ENCODE measurements at places on chromosomes 16 and 17.

- DNase-seq, result no peak
These were observed 9.8 kb downstream of the PHB1 start for GRCh38 chr17:49404906-49405305.

DNA sequence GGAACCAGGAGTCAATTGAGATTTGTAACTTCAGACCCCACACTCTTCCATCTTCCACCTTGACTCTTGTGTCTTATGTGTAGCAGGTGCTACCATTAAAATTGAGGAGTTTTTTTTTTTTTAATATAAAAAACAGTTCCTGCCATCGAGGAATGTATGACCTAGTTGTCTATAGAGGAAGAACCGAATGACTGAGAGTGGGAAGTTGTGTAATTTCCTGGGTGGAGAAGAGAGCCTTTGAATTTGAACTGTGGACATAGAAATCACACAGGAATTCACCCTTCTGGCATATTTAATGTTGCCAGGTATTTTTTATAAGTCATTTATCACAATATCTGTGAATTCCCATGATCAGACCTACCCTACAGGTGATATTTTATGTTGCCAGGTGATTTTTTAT lies 22.0 kb downstream of the SP2 start:
- DNase-seq, result no peak

GRCh38 chr17:329784-330420 lies 22.7 kb downstream of the RPH3AL start:
- DNase-seq, result no peak

GRCh38 chr16:75486676-75487313 lies 8.4 kb downstream of the CHST6 start:
- DNase-seq, result no peak

GRCh38 chr17:34763728-34764665 lies 184.6 kb downstream of the TMEM132E start:
- no peak for DNase-seq

DNA sequence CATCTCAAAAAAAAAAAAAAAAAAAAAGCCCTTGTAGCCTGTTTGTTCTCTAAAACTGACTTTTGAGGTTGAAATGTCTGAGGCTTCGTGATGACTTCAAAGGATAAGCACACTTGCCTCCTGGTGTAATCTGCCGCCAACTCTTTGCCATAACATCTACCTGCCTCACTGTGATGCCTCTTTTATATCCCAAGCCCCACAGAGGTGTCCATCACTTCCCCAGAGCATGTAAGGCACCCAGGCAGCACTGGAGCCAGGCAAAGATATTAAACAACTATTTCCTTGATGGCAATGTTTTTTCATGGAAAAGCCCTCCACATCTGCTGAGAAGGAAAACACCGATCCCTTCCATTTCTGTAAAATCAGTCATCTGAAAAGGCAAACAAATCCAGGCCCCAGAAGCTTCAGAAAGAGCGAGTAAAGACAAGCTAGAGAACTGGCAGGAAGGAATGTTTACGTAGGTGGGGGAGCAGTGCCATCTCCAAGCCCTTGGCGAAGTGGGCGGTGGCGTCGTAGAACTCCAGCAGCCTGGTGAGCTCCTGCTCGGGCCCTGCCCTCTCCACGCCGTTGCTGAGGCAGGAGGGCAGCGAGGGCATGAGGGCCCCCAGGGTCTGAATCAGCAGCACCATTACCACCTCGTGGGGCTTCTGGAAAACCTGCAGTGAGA lies 28.6 kb downstream of the COG7 start:
- no peak for DNase-seq

GRCh38 chr17:31724619-31725018 lies 134.4 kb downstream of the COPRS start:
- no peak for DNase-seq

- DNase-seq, result no peak
These were observed 9.2 kb downstream of the KDM6B start for GRCh38 chr17:7843257-7843535.

DNA sequence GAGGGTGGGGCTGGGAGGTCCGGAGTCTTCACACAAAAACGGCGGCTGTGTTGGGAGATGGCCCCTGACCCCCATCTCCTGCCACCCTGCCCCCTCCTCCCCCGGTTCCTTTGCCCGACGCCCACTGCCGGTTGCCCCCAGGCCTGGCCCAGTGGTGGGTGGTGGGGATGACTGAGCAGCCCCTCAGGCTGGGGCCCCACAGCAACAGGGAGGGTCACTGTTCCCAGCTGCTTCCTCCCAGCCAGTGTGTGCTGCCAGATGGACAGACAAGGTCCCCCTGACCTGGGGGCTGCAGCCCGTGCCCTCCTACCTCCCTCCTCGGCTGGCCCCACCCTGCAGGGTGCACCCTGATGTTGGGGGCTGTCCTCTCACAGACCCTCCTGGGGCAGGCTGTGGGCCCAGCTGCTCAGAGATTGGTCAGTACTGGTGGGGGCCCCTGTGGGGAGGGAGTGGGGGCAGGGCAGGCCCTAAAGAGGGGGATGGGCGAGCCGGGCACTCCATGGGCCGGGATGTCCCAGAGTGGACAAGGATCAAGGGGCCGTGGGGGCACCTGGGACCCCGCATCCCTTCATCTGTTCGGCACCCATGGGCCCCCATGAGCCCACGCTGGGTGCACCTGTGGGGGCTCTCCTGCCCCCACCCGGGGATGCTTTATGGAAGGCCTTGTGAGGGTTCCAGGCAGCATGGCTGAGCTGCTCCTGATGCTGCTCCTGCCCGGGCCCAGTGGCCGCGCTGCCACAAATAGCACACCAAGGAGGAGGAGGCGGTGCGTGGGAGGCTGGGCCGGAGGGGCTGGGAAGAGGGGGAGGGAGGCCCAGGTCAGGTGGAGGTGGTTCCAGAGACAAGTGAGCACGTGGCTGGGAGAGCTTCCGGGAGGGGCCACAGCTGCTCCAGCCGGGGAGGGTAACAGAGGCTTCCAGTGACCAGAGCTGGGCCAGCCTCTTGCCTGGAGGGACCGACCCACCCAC lies 5.1 kb downstream of the C1QTNF8 start:
- DNase-seq, result no peak

DNA sequence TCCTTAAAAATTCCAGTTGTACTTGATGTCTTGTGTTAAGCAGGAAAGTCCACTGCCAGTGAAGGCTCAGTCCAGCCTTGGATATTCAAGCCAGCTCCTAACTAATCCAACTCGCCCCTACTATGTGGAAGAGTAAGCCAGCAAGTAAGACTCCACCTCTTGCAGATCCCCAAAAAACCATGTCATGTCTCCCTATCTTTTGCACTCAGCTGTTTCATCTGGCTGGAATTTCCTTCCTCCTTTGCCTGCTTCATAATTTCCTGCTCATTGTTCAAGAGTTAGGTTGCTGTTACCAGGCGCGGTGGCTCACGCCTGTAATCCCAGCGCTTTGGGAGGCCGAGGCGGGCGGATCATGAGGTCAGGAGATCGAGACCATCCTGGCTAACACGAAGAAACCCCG lies 37.8 kb downstream of the RBBP6 start:
- DNase-seq, result no peak

- no peak for DNase-seq
These were observed 18.8 kb downstream of the PCTP start for GRCh38 chr17:55769625-55770000.

- DNase-seq, result no peak
These were observed 18.5 kb downstream of the SRCIN1 start for GRCh38 chr17:38587203-38587602.

GRCh38 chr17:7348478-7349242 lies 3.3 kb upstream of the KCTD11 start:
- DNase-seq, result no peak

DNA sequence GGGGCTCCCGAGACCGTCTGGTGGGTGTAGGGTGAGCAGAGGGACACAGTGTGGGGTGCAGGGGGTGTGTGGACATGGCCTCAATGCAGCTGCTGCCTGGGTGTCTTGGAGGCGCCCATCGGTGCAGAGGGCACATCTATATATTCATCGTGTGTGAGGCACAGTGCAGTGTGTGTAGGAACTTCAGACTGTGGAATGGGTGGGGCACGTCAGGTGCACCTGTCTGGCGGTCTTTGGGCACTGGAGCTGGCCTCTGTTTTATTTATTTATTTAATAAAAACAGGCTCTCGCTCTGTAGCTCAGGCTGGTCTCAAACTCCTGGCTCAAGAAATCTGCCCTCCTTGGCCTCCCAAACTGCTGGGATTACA lies 16.8 kb downstream of the LASP1 start:
- DNase-seq, result no peak

DNA sequence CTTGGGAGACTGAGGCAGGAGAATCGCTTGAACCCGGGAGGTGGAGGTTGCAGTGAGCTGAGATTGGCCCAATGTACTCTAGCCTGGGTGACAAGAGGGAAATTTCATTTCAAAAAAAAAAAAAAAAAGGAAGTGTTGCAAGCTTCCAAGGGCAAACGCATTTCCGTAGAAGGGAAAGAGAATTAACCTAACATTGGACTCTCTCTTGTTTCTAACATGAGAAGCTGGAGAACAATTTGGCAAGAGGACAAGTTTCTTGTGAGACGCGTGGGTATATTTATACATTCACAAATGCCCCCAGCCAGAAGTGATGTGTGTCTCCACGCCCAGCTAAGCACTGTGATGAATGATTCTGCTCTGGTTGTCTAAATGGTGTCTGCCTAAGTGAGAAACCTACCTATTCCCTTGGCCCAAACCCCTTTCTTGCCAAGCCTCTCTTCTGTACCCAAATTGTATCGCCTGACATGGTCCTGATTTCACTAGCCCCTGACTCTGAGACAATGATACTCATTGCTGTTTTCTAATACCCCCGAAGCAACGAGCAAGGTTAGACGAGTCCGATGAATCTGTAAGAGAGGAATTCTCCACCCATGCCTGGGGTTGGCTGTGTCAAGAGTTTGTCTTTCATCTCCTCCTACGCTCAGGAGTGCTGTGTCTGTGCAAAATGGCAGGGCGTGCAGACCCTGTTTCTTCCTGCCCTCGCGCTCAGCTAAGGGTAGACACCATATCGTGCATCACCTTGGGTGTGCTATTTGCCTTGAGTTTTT lies 14.2 kb upstream of the ST6GALNAC2 start:
- DNase-seq, result no peak

DNA sequence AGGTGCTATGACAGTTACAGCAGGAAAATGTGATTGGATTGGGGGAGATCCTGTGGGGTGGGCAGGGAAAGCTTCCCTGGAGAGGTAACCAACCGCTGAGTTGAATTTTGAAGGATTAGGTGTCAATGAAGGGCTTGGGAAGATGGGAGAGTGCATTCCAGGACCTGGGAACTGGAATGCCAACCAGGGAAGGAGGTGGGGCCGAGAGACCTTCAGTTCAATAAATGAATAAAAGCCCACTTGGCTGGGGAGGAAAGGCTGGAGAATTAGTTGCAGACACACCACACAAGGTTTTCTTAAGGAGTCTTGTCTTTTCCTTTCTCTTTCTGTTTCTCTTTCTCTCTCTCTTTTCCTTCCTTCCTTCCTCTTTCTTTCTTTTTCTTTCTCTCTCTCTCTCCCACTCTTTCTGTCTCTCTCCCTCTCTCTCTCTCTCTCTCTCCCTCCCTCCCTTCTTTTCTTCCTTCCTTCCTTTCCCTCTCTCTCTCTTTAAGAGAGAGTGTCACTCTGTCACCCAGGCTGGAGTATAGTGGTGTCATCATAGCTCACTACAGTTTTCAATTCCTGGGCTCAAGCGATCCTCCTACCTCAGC lies 3.3 kb downstream of the USP43 start:
- no peak for DNase-seq

GRCh38 chr16:77548151-77548550 lies 113.3 kb upstream of the ADAMTS18 start:
- no peak for DNase-seq

- peak; percentile 87 for DNase-seq
These were observed 100.1 kb upstream of the CHMP6 start for GRCh38 chr17:80891397-80892018.

DNA sequence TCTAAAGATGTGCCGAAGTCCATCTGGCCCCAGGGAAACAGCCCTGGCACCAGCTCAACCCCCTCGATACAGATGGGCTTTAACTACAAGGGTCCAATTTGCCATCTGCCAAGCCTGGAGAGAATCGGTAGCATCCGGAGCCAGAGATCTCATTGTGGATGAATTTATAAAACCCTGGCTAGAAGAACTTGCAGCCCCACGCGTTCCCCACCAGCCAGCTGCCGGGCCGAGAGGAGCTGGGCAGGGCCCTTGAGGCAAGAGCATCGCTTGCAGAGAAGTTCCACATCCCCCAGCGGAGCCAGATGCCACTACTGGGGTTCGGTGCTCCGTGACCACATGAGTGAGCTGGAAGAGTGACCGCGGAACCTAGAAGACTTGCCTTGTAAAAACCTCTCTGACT lies 65.3 kb upstream of the NOL11 start:
- no peak for DNase-seq

- no peak for DNase-seq
These were observed 72.0 kb upstream of the MAF start for GRCh38 chr16:79672524-79672923.

DNA sequence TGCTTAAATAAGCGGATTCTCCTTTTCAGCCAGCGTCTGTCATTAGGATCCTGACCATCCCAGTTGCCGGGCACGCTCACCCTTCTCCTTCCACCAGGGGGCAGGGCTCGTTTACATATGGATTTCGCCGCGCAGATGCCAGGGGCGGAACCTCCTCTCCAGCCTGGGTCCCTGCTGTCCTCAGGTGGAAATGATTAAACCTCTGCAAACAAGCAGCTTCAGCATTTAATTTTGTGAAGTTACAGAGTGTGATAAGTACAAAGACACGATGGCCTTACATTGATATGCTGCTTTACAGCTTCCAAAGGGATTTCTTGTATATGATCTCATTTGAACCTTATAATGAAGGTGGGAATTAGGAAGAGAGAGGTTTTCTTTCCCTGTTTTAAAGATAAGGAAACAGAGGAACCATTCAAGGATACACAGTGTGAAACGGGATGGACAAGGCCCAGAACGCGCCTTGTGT lies 3.9 kb upstream of the KRT28 start:
- peak; percentile 87 for DNase-seq

GRCh38 chr16:4136229-4136813 lies 20.1 kb upstream of the ADCY9 start:
- DNase-seq, result no peak
